Uterus (tissue), 4 donors: ENCODE measurements at places on chromosomes 7 and 10.

GRCh38 chr7:107387128-107387527 lies 82.7 kb upstream of the GPR22 start:
- peak; percentile 38 for DNase-seq

- DNase-seq: no peak
Measured at GRCh38 chr7:131747658-131748232, 191.3 kb upstream of the PODXL start.

GRCh38 chr10:3271354-3272115 lies 99.0 kb upstream of the PITRM1 start:
- no peak for DNase-seq

- no peak for DNase-seq
Measured at GRCh38 chr7:12386313-12386740, 17.3 kb downstream of the VWDE start.

GRCh38 chr10:14450041-14450491 lies 119.3 kb upstream of the FRMD4A start:
- DNase-seq: no peak
